ENCODE measurements at places on chromosomes 1 and 21.

GRCh38 chr1:109876617-109877316 is 33.9 kb upstream of the CSF1 start:
- DNase-seq, result no peak

- DNase-seq, result no peak
Observed at GRCh38 chr21:31564439-31564838, 95.1 kb upstream of the SOD1 start.

- DNase-seq, result no peak
Observed at GRCh38 chr1:165695031-165695430, 3.3 kb downstream of the ALDH9A1 start.

DNA sequence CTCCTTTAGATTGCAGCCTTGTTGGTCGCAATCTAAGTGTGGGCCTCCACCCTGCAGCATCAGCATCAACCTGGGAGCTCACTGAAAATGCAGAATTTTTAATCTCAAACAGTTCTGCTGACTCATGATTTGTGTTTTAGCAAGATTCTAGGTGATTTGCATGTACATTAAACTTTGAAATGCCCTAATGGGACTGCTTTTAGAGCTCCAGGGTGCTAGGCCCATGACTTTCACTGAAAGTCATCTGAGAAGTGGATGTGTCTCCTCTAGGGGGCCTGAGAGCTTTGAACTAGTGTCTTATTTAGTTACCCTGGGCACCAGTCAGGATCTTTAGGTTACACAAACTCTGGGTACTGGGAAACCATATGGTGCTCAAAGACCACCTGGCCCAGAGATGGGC is 9.0 kb downstream of the TRIM67 start:
- DNase-seq, result no peak

GRCh38 chr21:42080788-42081083 is 9.6 kb downstream of the UMODL1 start:
- no peak for DNase-seq
